ENCODE measurements at places on chromosomes 12 and 14. TPM values are rescaled to one million over a fixed set of nuclear protein-coding genes. Genes with fewer than 3 reads are reported as not detected.

The CMKLR1 gene
- total RNA-seq: 0.87 TPM

The ATP5F1B gene
- 256 TPM for total RNA-seq

The STYX gene
- 47.3 TPM for total RNA-seq

The JDP2 gene
- total RNA-seq: 0.79 TPM

DNA sequence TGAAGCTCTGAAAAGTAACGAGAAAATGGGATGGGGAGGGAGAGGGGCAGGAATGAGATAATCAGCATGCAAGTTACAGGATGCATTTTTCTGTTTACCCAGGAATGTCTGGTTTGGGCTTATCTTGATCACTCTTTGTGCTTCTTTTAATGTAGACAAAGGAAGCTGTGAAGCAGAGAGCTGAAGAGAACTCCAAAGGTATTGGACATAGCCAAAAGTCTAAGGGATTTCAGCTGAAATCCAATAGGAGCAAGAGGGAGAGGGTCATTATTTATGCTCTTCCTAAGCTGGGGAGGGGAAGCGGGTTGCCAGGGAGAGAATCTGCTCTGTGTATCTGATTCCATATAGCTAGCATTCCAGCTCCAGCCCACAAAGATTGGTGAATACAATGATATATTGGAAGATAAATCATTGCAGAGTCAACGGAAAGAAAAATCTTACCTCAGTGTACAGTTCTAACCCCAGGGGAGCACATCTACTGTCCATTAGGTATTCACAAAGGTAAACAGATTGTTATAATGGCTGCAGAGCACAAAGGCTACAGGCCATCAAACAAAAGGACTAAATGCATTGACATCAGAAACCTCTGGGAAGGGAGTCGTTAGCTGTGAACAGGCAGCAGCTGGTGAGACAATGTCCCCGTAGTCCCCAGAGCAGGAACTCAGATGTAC, 61.0 kb upstream of the PELI2 start:
- DNase-seq: no peak

GRCh38 chr12:14576896-14577295, 9.2 kb upstream of the PLBD1 start:
- DNase-seq: no peak

DNA sequence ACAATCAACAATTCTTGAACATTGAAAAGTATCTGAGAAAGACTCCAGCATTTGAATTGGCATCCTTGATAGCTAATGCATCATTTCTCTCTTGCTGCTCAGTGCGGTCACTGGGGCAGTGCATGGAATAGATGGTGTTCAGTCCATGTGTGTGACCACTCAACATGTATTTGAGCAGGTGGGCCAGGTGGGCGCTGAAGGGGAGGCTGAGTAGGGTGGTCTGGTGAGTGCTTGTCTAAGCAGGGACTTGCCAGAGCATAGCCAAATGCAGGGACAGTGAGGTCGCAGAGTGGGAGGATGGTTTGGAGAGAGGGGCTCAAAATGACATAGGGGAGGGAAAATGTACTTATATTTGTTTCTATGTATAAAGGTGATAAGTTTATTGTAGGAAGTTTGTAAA, 409.0 kb downstream of the TMEM121 start:
- DNase-seq: no peak

DNA sequence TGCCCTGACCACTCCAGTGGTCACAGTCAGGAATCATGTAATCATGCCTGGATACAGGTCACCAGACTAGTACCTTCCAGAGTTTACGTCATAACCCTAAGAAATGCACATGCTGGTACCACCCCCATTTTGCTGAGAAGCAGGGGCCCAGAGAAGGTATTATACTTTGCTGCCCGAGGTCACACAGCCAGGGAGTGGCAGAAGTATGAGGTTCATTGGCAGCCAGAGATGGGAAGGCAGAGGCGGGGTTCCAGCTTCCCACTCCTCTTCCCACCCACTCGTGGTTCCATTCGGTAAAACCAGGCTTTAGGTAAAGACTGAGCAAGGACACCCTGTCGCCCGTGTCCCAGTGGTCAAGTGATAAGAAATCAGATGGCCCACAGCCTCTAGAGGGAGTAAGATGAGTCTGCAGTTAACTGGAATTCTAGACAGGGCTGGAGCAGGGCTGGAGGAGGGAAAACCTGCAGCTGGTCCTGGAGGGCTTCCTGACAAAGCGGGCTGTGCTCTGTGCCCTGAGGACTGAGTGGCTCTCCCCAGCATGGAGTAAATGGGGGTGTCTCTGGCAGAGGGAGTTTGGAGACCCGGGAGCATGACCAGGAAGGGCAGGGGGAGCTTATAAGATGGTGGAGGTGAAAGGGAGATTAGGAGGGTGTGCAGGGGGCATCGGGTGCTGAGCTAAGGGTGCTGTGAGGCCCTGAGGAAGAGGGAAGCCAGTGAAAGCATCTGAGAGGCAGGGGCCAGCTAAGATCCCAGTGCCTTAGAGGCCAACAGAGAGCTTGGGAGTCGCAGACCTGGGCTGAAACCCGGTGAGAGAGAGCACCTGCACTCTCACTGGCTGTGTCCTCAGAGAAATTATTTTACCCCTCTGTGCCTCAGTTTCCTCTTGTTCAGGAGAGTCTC, 5.7 kb downstream of the FAM222A start:
- DNase-seq: no peak

DNA sequence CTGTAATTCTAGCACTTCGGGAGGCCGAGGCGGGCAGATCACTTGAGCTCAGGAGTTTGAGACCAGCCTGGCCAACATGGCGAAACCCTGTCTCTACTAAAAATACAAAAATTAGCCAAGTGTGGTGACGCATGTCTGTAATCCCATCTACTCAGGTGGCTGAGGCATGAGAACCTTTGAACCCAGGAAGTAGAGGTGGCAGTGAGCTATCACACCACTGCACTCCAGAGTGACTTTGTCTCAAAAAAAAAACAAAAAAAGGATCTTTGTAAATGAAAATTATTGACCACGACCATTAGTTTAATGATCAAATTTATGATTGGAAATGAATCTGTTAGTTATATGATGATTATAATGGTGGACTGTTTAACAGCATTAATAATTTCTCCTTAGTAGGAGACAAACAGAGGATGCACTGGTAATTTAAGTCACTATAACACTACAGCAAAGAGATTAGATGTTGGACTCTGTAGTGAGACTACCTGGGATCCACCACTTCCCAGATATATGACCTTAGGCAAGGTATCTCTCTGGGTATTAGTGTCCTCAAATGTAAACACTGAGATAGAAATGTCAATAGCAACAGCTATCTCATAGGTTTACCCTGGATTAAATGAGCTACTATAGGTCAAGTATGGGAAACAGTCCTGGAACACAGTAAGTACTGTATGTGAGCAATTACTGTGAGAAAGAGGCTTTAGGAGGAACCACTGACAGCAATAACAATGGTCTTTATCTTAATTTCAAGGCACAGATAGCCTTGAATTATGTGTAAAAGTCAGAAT, 214.7 kb downstream of the NOVA1 start:
- no peak for DNase-seq

Measured in CD4-positive, alpha-beta memory T cell (primary cell).